ENCODE measurements at places on chromosomes 2 and 18.

DNA sequence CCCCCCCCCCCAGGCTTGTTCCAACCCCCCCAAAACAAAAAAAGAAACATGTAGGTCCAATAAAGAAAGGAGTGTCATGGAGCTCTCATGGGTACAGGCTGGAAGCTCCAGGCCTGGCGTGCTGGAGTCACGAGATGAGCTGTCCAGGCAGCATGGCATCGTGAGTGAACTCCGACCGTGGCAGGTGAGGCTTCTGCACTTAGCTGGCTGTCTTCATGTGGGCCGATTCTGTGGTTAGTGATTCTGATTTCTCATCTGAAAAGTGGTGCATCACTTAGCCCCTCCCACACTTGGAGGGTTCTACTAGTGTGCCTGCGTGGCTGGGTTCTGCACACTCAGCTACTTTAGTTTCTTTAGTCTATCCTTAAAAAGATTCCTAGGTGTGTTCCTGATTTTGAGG lies 126.4 kb upstream of the MGAT5 start:
- DNase-seq: no peak

DNA sequence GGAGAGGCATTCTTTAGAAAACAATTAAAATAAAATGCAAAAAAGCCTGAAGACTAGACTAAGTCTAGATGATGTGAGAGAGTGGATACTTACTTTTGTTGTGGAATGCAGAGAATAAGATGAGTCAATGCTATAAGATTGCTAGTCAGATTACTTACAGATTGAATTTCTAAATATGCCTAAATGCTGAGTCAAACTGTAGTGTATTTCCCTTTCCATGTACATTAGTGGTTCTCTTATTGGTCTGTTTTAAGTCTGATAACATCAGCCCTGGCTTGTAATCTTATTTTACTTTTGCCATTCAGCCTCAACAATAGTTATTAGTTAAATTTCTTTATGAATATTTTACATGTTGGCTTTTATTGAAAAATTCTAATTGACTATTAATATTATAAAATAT lies 702.7 kb downstream of the SOCS6 start:
- DNase-seq: no peak

GRCh38 chr2:193989645-193990044 lies 1667.4 kb upstream of the SLC39A10 start:
- no peak for DNase-seq

- DNase-seq: no peak
Observed at GRCh38 chr2:45332567-45332966, 278.5 kb downstream of the SRBD1 start.

DNA sequence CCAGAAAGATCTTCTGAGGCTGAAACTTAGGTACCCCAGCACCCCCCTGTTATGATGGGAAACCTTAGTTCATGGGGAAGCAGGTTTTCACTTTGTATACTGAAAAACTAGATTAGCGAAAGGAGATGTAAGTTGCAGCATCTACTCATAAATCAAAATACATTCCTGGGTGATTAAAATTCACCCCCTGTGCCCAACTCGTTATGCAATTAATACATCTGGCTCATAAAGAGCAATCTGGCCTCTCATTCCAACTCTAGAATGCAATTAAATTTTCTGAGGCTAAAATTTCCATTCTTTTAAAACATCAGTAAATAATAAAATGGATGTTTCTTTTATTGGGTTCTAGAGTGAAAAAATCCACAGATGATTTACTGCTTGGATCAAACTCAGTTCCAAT lies 110.9 kb upstream of the BZW1 start:
- DNase-seq: no peak

GRCh38 chr2:469514-469913 lies 181.6 kb upstream of the ALKAL2 start:
- no peak for DNase-seq

GRCh38 chr2:154740361-154740760 lies 41.9 kb downstream of the KCNJ3 start:
- no peak for DNase-seq

DNA sequence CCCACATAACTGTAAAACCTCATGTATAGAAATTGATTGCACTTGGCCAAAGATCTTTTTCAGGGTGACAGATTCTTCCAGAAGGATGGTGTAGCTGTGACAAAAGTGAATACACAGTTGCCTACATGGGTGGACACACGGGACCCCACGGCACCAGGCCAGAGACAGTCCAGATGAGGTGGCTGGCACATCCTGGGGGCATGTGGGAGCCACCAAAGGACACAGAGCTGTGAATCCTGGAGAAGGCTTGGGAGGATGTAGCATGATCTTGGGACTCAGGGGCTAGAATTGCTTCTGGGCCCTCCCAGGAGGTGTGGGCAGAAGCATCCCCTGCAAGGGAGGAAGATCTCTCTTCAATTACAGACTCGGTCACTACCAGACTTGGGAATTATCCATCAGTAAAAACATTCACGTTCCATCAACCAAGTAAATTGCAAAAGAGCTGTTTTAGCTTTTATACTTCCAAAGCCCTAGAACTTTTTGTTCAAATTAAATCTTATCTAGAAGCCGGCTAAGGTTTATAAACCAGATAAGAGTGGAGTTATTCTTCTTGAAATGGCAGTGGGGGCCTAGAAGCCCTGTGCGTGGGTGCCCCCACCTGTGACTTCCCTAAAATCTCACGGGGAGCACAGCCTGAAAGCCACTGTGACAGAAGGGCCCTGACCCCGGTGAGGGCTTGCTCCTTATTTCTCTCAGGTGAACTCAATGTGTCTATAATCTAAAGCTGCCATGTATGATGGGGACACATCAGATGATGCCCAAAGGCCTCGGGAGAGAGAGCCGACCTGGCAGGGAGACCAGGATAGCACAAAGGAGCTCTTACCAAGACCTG lies 81.7 kb downstream of the SEPTIN10 start:
- DNase-seq: no peak

DNA sequence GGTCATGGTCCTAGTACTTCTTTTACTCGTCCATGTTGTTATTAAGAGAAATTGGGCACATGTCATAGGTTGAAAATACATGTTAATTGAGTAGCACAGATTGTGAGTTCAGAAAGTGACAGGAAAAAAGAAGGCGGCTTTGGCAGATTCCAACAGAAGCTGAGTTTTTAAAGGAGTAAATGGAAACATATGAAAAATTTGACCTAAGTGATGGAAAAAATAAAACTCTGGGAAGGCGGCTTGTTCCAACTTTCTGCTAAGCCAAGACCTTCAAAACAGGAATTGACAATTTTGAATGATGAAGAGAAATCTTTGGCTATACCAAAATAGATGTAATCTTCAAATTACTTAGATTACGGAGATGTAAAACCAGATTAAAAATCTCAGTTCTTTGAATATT lies 868.0 kb downstream of the EPHA4 start:
- DNase-seq: no peak

DNA sequence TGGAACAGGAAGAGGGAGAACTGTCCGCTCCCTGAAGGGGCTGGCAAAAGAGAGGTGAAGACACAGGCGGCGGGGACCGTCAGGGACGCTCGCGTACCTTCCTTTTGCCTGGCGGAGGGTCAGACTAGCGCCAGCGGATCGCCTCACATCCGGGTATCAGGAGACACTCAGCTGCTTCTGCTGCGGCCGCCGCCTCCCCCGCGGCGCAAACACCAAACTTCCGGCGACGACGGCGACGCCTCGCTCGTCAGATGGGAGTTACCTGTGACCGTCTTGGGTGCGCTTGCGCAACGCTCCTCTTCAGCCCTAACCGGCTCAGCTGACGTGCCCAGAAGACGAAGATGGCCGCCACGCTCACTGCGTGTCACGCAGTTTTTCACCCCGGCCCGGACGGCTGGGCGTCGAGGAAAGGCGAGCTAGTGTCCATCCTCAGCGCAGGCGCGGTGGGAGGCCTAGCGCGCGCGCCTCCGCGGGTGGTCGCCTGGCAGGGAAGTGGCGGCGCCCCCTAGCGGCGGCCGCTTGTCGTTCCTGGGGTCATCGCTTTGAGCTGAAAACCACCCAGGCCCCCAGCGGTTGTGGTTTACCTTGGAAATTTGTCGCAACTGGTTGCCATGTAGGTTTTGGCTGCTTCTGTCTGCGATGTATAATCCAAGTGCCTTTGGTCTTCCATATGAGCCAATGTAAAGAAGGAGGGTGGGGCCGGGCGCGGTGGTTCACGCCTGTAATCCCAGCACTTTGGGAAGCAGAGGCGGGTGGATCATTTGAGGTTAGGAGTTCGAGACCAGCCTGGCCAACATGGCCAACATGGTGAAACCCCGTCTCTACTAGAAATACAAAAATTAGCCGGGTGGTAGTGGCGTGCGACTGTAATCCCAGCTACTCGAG lies at the start of gene ESCO1:
Gene ESCO1 (minus strand): TSS at position 179 of the 885 bp plus-strand sequence. CDS start 25,861 bp downstream, outside the sequence.
- DNase-seq: peak; percentile 98

DNA sequence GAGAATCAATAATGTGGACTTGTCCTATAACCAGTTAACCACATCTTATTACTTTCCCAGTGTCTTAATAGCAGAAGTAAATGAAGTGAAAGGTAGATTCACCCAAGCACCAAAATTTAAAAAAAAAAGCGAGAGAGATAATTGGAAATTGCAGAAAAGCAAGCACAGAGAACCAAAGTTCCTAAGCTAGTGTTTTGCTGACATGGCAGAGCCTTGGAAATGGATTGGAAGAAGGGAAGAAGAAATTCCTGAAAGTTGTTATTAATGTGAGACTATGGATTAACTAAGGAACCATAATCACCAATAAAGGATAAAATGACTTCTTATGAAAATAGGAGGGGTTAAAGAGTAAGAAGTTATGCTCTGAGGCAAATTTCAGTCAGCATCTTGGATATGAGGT lies 384.4 kb downstream of the GALNT13 start:
- no peak for DNase-seq

DNA sequence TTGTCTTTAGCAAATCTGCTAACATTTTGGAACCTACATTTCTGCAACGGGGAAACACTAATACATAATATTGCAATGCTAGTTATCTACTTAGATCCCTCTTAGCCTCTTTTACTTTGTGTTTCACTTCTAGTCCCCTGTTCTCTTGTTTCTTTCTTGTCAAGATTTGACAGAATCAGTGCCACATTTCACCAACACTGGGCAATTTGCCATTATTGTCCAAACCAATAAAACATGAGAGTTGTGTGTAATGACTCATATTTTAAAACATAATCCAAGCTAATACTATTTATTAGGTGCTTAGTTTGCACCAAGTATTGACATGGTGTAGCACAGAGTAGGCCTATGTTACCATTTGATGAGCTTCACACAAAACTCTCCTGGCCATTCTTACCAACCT lies 33.7 kb upstream of the ACVR1C start:
- DNase-seq: no peak

- no peak for DNase-seq
Observed at GRCh38 chr2:225452677-225453076, 53.2 kb downstream of the NYAP2 start.

DNA sequence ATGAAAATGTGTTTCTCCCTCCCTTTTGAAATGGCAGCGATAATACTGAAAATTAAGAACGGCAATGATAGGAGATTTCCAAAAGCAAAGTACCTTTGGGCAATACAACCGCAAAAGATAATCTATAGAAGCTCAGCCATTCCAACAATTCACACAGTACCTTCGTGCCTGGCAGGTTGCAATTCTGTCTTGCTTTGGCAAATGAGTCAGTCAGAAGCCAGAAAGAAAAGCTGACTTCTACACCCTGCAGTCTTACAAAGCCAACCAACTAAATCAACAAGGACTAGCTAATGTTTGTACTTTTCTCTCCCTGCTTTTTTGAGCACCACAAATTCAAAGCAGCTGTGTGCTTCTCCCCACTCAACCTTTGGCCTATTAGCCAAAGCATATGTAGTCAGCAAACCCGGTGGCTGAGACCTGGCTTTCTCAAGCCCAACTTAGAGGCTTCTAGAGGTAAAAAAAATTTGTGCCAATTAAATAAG lies 25.7 kb upstream of the ID2 start:
- DNase-seq: no peak

- DNase-seq: no peak
Observed at GRCh38 chr2:118227698-118228508, 139.6 kb downstream of the INSIG2 start.

GRCh38 chr18:58901783-58902182 lies 37.1 kb downstream of the ZNF532 start:
- DNase-seq: no peak

DNA sequence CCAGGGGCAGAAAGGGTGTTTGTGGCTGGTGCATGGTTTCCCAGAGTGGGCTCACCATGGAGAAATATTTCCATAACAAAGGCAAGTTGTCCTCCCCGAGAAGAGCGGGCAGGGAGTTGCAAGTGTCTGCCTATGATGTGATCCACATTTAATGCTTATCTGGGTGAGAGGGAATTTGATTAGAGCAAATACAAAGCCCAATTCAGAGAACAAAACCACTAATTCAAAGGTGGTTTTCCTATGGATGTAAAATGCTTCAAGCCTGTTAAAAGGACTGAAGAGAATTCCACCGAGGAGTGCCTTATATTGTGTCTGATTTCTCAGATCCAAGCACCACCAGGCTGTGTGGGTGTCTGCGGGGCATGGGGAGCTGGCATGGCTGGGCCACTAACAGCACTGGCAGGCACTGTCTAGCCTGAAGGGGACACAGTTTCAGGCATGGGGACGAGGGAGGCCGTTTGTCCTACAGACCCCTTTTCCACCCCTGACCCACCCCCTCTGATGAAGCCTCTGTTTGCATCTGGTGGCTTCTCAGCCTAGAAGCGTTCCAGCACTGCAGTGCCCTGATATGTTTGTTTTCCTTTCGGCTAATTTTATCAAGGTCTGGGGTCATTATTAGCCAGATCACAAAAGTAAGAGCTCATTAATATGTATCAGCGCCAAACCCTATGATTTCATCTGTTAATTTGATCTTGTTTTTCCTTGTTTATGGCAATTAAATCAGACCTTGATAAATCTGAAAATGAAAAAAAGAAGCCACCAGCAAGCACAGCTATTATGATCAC lies 357.3 kb downstream of the HRH4 start:
- DNase-seq: no peak

DNA sequence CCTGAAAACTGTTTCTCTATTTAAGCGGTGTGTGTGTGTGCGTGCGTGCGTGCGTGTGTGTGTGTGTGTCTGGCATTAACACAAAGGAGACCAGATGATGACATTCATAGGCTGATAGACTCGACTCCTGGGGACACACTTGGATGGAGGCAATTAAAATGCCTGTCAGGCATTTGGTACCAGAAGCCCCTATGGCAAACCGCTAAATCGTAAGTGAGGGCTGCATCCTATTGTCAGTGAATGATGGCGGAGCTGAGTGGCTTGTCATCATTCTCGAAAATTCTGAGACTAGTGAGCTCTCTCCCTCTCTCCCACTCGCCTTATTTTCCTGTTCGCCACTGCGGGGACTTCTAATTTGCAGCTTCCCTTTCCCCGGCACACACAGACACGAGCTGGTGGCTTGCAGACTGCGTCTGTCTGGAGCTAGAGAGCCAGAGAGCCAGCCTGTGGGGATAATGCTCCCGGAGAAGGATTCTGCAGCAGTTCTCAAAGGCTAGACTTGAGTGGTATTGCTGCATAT lies 155.4 kb downstream of the MAP2 start:
- DNase-seq: no peak

DNA sequence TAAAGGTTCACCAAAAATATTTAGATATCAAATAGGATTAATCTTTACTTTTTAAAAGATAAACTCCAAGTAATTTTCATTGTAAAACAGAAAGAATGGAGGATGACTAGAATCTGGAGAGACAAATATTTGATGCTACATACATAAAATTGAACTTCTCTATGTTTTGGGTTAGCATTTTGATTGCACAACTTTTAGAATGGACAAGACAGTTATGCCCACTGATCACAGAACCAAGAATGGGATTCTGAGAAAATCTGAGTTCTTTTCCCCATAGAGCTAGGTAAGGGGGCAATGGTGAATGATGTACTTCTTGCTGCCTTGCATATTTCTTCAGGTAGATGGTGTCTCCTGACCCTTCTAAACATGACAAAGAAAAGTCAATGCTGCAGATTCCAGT lies 191.2 kb upstream of the ZEB2 start:
- no peak for DNase-seq

- DNase-seq: no peak
Observed at GRCh38 chr18:8751692-8752091, 46.3 kb downstream of the MTCL1 start.

GRCh38 chr2:23721454-23721826 lies 205.5 kb downstream of the ATAD2B start:
- DNase-seq: no peak

Data from RWPE2 (cell line).